Fibroblast of villous mesenchyme (primary cell): ENCODE measurements at places on chromosomes 6 and 20.

DNA sequence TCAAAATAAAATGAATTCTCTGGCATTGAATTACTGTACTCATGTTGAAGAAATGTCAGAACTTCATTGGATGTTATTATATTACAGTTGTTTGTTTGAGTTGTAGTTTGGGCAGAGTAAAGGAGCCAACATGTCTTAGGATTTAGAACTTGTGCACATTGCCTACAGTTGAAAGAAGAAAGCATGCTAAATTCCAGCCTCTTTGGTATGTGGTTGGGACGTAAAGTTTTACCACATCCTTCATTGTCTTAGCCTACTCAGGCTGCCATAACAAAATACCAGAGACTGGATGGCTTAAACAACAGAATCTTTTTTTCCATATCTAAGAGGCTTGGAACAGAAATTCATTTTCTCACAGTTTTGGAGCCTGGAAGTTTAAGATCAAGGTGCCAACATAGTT lies 42.4 kb downstream of the HFE start:
- no peak for DNase-seq

GRCh38 chr6:16671302-16672289 lies 89.7 kb downstream of the ATXN1 start:
- no peak for DNase-seq

DNA sequence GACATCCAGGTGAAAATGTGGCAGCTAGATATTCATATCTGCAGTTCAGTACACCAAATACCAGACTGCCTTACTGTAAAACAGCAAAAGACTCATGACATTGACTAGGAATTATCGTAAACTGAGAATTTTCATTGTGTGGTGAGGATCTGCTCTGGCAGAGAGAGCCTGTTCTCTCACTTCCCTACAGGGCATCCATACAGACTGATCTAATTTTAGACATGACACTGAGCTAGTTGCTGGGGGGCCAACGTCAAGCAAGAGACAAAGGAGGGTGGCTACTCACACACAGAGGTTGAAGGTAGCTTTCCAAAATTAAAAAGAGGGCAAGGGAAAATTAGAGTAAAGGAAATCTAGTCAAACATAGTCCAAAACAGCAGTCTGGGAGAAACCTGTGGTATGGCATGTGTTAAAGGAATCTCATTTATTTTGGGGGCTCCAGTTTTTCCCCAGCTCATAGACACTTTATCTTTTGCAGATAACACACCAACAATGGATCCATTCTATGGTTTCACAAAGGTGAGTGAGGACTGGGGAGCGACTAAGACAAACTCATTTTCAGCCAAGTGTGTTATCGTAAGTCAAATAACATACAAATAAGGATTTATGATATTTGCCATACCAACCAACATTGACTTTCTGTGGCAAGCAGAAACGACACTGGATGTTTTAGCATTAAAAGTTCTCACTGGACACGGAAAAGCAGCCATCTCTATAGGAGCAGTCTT lies 36.6 kb upstream of the NHSL1 start:
- DNase-seq = no peak

DNA sequence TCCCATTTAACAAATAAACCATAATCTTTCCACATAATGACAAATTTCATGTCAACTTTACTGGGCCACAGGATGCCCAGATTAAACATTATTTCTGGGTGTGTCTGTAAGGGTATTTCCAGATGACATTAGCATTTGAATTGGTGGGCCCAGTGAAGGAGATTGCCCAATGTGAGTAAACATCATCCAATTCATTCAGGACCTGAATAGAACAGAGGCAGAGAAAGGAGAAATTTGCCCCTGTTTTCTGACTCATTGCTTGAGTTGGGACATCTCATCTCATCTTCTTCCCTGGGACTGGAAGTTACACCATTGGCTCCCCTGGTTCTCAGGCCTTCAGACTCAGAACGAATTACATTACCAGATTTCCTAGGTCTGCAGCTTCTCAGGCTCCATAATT lies 142.9 kb downstream of the TPBG start:
- DNase-seq = no peak

DNA sequence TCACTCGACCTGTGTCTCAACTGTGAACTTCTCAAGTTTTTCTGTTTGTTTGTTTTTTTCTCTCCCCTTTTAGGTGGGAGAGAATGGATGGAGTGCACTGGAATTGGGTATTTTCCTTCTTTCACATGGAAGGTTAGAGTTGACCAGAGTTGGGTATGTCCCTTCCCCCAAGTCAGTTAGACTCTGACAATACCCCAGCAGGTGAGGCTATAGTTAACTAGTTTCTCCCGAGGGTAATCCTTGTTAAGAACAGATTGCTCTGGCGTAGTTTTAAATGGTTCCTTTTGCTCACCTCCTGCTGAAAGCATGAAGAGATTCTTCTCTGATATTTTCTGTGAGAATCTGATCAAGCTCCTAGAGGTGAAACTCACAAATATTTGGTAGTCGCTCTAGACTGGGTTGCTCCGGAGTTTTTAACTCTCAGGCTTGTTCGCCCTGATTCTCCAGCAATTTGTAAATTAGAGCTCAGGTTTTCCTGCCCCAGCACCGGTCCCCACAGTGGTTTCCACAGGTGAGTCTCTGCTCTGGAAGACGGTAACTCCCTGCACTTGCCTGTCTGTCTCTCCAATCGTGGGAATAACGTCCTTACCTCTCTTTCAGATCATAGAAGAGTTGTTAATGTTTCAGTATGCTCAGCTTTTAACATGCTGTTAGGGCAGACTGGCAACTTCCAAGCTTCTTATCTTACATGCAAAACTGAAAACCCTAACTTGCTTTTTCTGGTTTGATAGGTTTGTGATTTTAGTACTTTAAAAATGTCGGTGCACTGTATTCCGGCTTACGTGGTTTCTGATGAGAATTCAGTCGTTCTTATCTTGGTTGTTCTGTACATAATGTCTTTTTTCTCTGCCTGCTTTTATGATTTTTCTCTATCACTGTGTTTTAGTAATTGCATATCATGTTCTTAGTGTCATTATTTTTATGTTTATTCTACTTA lies 111.2 kb upstream of the HIVEP1 start:
- no peak for DNase-seq

GRCh38 chr6:155417454-155417853 lies 38.2 kb downstream of the NOX3 start:
- peak; percentile 19 for DNase-seq

DNA sequence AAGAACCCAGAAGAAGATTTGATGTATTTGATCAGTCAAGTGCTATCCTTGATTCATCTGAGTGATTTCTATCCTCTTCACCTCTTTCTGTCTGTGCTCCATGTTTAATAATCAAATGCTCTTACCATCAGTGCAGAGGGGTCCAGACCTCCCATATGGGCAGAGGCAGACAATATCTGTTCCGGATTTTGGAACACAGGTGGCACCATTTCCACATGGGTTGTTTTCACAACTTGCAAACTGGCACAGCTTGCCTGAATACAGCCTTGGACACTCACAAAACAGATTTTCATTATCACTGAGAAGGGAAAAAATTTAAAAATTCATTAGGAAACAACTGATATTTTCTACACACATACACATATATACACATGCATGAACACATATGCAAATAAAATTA lies 228.5 kb downstream of the PHF3 start:
- DNase-seq = no peak

DNA sequence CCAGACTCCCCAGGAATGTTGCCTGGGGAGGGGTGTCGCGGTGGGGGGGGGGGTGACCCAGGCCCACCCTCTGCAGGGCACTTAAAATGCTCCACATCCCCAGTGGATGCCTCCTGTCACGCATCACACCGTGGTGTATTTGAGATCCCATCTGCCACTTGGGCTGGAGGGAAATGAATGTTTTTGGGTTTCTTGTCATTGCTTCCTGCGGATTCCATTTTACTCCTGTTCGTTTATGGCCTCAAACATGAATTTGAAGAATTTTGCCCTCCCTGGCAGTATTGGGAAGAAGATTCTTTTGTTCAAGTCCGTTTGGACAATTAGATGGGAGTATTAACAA lies 544 bp upstream of the KHDC1 start:
- no peak for DNase-seq

- DNase-seq = peak; percentile 87
Observed at GRCh38 chr6:113018351-113019151, 671.4 kb downstream of the RFPL4B start.

DNA sequence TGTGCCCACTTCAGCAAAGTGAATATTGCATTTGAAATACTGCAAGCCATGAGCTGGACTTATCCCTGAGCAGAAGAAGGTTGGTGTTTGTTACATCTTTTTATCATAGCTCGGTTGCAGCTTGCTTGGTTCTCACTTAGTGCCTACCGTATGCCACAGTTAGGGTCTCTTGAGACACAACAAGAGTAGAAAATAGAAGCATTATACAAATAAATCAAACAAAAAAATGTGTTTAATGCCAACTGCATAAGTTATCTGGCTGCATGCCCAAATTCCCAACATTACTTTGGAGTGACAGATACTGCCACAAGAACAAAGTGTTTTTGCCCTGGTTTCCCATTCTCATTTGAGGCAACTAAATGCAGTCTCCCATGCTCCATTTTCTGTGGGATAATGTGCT lies 53.9 kb upstream of the LAMP5 start:
- no peak for DNase-seq

DNA sequence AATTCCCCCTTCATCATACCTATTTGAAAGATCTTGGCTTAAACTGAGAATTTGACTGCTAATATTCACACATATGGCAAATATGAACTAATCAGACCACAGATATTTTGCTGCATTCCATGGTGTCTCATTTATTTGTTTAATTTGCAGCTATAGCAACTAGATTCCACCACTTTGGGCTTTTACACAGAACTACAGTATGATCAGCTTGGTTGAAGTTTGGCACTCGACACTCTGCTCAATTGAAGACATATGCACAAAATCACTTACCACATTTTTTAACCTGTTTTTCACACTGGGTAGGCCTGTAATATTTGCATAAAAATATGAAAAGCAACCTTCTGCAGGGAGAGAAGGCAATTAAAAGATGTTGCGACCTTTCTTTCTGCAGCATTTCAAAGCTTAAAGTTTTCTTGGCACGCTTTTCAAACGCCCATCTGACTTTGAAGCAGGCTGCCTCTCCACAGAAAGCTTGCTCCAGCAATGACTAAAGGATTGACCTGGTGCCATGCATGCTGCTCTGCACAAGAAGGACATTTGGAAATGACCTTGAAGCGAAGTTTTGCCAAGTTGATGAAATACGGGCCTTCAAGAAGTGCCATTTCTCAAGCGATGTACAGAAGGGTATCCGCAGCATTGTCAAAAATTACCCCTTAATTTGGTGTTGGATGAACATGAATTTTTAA lies 126.7 kb downstream of the AIG1 start:
- DNase-seq = peak; percentile 48

- no peak for DNase-seq
Observed at GRCh38 chr20:63212792-63213191, 3.1 kb downstream of the YTHDF1 start.

GRCh38 chr6:143589162-143589561 lies 77.6 kb upstream of the FUCA2 start:
- DNase-seq = no peak

DNA sequence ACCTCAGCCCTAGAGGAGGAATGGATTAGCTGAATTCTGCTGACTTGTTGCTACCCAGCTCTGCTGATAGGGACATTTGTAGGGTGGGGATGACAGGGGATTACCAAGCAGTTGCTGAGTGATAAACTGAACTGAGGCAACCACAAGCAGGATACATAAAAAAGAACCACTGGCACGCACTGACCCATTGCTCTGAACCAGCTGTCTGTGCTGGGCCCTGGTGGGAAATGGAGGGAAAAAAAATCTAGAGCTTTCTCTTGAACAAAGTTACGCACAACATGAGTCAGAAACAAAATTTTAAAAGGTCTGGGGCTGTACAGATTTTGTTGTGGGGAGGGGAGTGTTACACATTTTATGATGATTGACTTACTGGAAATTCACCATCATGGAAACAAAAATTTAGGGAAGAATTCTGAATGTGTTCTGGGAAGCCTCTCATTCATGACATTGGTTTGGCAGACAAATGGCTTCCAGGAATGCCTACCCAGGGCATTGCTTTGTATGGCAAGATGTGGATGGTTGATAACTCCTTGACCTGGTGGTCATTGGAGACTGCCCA lies 37.7 kb downstream of the FOXO3 start:
- peak; percentile 99 for DNase-seq

- peak; percentile 84 for DNase-seq
Observed at GRCh38 chr6:133683606-133684005, 205.3 kb upstream of the TCF21 start.

GRCh38 chr20:62838128-62838891 lies 21.5 kb downstream of the COL9A3 start:
- DNase-seq = peak; percentile 88

GRCh38 chr6:4676016-4676415 lies 100.2 kb upstream of the CDYL start:
- no peak for DNase-seq

- DNase-seq = no peak
Observed at GRCh38 chr20:59214073-59214472, 50.5 kb downstream of the ZNF831 start.

- no peak for DNase-seq
Observed at GRCh38 chr6:22101163-22101562, 195.7 kb downstream of the PRL start.

DNA sequence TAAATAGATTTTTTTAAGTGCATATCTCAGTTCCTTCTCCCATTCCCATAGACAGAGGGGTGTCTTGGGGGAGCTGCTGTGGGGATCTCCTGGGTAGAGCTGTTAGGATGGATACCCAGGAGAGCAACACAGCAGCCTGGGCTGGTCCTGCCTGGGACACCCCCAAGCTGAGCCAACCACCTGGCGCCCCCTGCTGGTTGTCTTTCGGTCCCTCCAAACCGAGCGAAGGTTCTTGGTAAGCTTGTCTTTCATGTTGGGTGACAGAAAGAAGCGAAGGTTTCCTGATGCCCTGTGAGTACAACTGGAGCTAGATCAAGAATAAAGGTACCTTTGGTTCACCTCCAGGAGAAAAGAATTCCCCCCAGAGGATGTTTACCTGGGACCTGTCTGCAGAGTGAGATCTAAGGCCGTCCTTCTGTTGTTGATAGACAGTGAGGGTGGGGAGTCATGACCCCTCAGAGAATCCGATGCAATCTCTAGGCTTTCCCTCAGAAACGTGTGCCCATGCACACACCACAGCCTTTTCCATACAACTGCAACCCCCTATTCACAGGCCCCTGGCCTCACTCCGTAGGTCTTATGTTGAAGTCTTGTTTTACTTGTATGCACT lies 50.8 kb downstream of the SNX9 start:
- peak; percentile 73 for DNase-seq

DNA sequence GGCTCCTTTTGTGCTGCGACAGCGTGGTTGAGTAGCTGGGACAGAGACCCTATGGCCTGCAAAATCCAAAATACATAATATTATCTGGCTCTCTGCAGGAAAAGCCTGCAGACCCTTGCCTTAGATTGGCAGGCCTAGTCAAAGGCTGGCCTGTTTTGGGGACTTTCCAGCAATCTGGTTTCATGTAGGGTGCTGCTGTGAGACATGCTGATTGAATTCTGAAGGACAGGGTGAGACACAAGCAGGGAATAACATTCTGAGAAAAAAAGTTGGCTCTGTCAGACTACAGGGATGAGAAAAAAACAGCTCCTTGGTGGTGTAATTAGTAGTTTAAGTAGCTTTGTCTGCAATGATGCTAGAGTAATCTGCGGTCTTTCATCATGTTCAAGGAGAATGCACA lies 402.7 kb upstream of the AGPAT4 start:
- DNase-seq = no peak

- DNase-seq = no peak
Observed at GRCh38 chr6:136351518-136352110, 62.0 kb upstream of the BCLAF1 start.

GRCh38 chr20:10657453-10657852 lies 16.3 kb downstream of the JAG1 start:
- DNase-seq = no peak
